Stimulated activated CD8-positive, alpha-beta memory T cell treated with anti-CD3 and anti-CD28 coated beads, Interleukin-2, amount 100 ng/mL, for 48 hours (primary cell): ENCODE measurements at places on chromosomes 12 and 14.

DNA sequence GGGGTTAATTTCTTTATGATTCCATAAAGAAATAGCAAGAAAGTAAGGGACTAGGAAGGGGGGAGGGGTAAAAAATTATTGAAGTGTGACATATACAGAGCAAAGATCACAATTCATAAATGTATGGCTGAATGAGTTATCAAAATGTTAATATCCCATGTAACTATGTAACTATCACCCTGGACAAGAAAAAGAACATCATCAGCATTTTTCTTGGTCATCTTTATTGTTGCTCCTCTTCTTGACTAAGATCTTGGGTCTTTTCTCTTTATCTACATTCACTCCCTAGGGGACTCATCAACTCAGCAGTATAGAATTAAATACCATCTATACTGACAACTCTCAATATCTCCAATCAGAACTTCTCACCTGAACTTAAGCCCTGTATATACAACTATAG, 57.5 kb downstream of the CAND1 start:
- DNase-seq = no peak

DNA sequence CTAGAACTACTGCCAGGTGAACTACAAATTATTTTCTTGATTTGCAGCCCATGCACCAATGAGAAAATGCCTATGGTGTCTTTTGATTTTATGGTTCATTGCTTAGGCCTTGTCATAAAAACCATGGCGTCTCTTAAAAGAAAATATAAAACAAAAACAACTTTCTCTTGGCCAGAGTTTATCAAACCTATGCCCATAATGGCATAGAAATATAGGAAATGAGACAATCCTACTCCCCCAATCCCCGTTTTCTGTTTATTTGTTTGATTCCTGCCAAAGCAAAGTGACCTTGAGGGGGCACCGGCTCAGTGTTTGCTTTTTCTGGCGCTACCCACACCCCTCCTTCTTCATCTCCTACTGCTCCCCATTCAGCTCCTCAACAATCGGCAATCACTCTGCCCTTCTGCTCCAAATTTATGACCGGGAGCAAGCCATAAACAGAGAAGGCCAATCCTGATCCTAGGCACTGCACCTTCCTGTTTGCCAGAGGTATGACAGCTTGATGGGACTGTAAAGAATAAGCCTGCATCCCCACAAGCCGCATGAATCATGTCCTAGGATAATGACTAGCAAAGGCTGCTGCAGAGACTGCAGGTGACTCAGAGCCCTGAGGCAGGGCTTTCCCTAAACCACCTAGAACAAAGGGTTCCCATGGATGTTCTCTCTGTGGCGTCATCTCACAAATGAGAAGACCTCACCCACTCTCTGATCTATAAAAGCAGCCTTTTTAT, 874.9 kb downstream of the NRXN3 start:
- DNase-seq = no peak

GRCh38 chr12:109377139-109377685, 29.5 kb downstream of the MYO1H start:
- DNase-seq = no peak

GRCh38 chr14:59483363-59483762, 845 bp downstream of the L3HYPDH start:
- no peak for DNase-seq

- DNase-seq = no peak
These were observed 94.0 kb downstream of the WNK1 start for GRCh38 chr12:846421-846820.

DNA sequence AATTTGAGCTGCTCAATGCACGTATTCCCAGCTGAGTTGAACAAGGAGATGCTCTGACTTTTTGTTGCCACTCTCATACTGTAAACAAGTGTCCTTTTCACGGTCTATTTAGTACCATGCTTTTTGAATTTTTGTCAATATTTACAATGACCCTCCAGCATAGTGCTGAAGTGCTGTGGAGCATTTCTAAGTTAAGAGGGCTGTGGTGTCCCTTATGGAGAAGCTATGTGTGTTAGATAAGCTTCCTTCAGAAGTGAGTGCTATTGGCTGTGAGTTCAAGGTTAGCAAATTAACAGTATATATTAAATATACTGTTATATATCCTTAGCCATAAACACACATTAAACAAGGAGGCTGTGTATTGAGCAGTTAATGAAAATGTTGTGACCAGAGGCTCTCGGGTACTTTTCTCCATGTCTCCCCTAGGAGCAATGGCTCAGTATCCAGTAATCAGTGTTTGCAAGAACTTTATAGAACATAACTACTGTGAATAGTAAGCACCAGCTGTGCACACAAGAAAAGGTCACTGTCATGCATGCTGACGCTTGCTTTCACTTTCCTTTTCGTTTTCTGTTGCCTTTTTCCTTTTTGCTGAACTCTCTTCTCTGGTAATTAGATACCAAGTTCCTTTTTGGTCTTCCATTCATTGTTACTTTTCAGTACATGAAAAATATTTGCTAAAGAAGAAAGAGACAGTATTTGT, 187.2 kb upstream of the NEDD1 start:
- no peak for DNase-seq

- DNase-seq = no peak
These were observed 5.7 kb upstream of the ATG101 start for GRCh38 chr12:52063981-52064649.

- no peak for DNase-seq
These were observed 67.8 kb upstream of the FICD start for GRCh38 chr12:108447168-108447832.

GRCh38 chr12:112810235-112810917, 18.8 kb downstream of the RPH3A start:
- DNase-seq = no peak

- no peak for DNase-seq
These were observed 17.9 kb upstream of the ALDH2 start for GRCh38 chr12:111748867-111749266.

GRCh38 chr12:14942196-14942931, 4.0 kb upstream of the ERP27 start:
- DNase-seq = no peak

- no peak for DNase-seq
These were observed 1154.5 kb downstream of the AACS start for GRCh38 chr12:126219654-126220279.

DNA sequence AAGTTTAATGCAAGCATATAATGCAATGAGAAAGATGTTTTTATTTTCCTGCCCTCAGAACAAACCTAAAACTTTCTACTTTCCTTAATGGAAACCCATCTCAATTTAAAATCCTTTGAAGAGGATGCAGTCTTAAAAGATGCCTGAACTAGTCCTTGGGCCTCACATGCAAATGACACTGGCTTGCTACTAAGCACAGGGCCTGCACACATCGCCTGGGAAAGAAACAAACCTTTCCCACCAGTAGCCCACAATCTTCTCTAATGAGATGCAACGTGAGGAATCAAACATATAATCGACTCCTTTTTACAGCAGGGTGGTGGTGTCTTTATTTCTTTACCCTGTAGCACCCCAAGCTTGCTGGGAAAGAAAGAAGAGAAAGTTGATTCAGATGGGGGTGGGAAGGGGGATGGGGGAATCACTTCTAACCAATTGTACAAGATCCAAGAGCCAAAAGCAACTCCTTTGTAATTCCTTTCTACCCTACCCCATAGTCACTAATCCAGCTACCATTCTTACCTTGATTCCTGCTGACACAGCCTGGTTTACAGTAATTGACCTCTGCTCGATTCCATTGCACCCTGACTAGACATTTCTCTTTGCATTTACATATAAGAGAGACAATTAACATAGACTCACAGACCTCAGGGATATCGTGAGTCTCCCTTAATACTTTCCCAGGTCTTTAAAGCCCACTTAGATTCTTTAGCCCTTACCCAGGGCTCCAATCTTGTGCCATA, 69.5 kb upstream of the FERMT2 start:
- no peak for DNase-seq

GRCh38 chr12:31600750-31601149, 9.8 kb upstream of the DENND5B start:
- no peak for DNase-seq

DNA sequence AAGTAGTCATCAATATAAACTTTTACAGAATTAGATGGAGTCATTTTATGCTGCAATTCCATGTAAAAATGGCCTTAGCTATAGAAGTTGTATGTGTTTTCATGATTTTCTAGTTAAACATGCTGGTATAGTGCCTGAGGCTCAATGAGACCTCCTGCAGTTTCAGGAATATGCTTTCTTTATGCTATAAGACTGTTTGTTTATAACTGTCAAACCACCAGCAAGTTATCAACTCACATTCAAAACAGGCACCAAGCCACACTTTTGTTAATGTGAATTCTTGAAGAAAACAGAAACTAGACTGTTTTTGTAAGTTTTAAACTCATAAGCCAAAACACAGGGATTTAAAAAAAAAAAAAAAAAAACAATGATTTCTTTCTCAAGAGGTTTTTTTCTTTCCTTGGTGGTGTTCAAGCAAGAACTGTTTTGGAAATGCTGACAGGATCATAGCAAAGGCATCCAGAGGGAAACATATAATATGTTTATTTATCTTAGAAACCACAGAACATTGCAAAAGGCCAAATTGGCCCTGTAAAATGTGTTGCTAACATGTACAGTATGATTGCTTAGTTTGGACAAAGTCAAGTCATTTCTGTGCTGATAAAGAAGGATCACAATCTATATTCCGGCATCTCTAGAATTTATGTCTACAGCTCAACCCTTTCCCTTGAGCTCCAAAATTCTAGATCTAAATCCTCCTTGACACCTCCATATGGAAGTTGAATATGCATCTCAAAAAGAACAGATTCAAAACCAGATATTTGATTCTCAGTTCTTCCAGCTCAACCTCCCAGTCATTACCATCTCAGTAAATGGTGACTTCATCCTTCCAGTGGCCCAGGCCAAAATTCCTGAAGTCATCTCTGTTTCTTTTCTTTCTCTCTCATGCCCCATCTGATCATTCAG, 29.0 kb upstream of the LUM start:
- DNase-seq = no peak

- DNase-seq = no peak
These were observed 10.6 kb downstream of the TMED10 start for GRCh38 chr14:75165586-75166391.
